ENCODE measurements at places on chromosomes 5 and 9. TPM values are rescaled to one million over a fixed set of nuclear protein-coding genes. Genes with fewer than 3 reads are reported as not detected.

Gene NMUR2
- total RNA-seq = not detected

Gene SLC25A2
- 2.5 TPM for total RNA-seq

Gene FCHSD1
- 110 TPM for total RNA-seq

Gene SVEP1
- not detected for total RNA-seq

Gene CCDC152
- total RNA-seq = 7.8 TPM

Gene CNTNAP3B
- total RNA-seq = not detected

Gene SLC36A3
- total RNA-seq = not detected

Gene SPATA24
- total RNA-seq = 4.4 TPM

Gene ACSL6
- 40.0 TPM for total RNA-seq

Gene PTPN3
- total RNA-seq = not detected

Gene CCL19
- total RNA-seq = not detected

Gene SPINK13
- total RNA-seq = not detected

Gene ZDHHC11B
- 1.1 TPM for total RNA-seq

Gene ASB6
- 33.7 TPM for total RNA-seq

Gene PCDHB10
- total RNA-seq = not detected

Gene RALGPS1
- total RNA-seq = 5.5 TPM

Gene GCNT4
- 22.5 TPM for total RNA-seq

Gene ZMYND19
- 27.5 TPM for total RNA-seq

Gene HTR1A
- total RNA-seq = not detected

Gene LVRN
- 0.38 TPM for total RNA-seq

Gene ANXA2R
- 72.7 TPM for total RNA-seq

Gene KCNV2
- total RNA-seq = not detected

Gene SURF6
- total RNA-seq = 34.1 TPM

Gene ANKRD18A
- total RNA-seq = 1.5 TPM

Gene TYRP1
- total RNA-seq = not detected

Gene IL5
- total RNA-seq = not detected

Gene FAM169A
- total RNA-seq = 26.1 TPM

Gene PCDHA11
- not detected for total RNA-seq

Gene NKD2
- total RNA-seq = not detected

Gene TNFSF15
- not detected for total RNA-seq

Gene DMRT3
- total RNA-seq = not detected

Gene MYOZ3
- total RNA-seq = not detected

Gene STC2
- total RNA-seq = not detected

Gene PCDHB2
- not detected for total RNA-seq

Gene HMCN2
- not detected for total RNA-seq

Measured in naive thymus-derived CD8-positive, alpha-beta T cell (primary cell).